ENCODE measurements at places on chromosomes 16 and 17. TPM values are rescaled to one million over a fixed set of nuclear protein-coding genes. Genes with fewer than 3 reads are reported as not detected.
A peak's percentile ranks its signal among the peaks of the same experiment; 100 is the strongest.

Gene SULT1A4
- polyA plus RNA-seq, result 0.55 TPM

Gene HEATR3
- polyA plus RNA-seq, result 18.5 TPM

Gene HOXB9
- polyA plus RNA-seq, result not detected

Gene SLC43A2
- polyA plus RNA-seq, result 5.0 TPM

Gene LHX1
- not detected for polyA plus RNA-seq

Gene UMOD
- polyA plus RNA-seq, result not detected

Gene KRTAP9-4
- polyA plus RNA-seq, result not detected

Gene SLC5A10
- polyA plus RNA-seq, result not detected

Gene ZP2
- not detected for polyA plus RNA-seq

Gene TBC1D3B
- polyA plus RNA-seq, result 2.3 TPM

Gene MYH8
- polyA plus RNA-seq, result not detected

Gene BCO1
- polyA plus RNA-seq, result not detected

Gene SKAP1
- not detected for polyA plus RNA-seq

Gene MAP2K6
- 2.8 TPM for polyA plus RNA-seq

Gene CD300A
- polyA plus RNA-seq, result not detected

Gene NOB1
- 64.3 TPM for polyA plus RNA-seq

Gene TPSB2
- polyA plus RNA-seq, result not detected

GRCh38 chr17:7023576-7024401 lies 939 bp downstream of the BCL6B start:
- DNase-seq, result no peak

DNA sequence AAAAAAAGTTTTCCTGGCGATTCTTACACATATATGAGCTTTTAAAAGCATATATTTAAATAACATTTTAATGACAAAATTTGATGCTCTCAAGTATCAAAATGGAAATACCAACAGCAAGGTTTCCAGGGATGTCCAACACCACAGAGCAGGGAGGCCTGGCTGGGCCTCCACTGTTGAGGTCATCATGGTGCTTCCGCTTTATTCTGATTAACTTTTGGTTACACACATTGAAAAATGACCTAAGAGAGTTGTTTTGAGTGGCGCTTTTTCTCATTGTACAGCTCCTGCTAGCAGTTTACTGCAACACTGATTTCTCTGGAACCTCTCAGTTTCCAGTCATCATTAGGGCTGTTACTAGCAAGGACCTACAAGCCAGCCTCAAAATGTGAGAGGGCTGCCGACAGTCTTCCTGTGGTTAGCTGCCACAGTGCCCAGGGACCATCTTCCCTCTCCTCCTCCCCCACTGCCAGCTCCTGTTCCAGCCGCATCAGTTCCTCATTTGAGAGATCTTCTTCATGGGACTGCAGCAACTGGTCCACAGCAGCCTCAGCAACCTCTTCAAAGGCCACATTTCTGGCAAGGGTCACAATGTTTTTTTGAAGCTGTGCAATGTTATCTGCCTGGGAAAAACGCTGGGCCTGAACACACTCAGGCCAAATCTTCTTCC lies 21.3 kb downstream of the DEF8 start:
- no peak for DNase-seq

DNA sequence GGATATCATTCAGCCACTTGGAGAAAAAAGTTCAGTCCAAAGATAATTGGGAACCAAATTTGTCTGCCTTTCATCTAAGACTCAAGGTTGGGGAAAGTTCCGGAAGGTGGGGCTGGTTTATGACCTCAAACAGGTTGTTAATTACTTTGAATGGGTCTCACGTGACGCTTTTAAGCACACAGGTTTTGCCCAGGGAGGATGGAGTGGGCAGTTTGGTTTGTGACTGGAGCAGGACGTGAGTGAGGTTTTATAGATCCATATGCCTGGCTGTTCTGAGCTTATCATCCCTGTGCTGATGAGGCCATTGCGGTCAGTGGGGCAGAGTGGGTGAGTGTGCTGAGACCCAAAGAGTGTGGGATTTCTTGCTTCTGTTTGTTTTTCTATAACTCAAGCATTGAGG lies 38.7 kb upstream of the GPRC5B start:
- no peak for DNase-seq

DNA sequence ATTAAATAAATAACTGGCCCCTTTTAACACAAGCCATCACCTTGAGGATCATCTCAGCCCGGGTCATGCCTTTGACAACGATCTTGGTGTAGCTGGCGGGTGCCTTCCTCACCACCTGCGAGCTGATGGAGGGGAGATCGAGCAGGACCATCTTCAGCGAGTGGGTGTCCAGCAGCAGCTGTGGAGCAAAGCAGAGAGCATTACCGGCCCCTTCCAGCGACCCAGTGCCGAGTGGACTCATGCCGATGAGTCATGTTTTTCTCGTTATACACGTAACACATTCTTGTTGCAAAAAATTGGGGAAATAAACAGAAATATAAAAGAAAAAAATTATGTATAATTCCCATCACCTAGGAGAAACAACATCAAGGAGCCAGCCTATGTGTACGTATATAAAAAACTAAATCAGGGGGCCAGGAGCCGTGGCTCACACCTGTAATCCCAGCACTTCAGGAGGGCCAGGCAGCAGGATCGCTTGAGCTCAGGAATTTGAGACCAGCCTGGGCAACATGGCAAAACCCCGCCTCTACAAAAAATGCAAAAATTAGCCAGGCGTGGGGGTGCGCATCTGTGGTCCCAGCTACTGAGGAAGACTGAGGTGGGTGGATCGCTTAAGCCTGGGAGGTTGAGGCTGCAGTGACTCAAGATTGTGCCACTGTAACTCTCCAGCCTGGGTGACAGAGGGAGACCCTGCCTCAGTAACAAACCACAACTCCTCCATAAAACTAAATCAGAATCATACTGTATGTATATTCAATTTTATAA lies 169.1 kb upstream of the RPH3AL start:
- DNase-seq, result no peak

DNA sequence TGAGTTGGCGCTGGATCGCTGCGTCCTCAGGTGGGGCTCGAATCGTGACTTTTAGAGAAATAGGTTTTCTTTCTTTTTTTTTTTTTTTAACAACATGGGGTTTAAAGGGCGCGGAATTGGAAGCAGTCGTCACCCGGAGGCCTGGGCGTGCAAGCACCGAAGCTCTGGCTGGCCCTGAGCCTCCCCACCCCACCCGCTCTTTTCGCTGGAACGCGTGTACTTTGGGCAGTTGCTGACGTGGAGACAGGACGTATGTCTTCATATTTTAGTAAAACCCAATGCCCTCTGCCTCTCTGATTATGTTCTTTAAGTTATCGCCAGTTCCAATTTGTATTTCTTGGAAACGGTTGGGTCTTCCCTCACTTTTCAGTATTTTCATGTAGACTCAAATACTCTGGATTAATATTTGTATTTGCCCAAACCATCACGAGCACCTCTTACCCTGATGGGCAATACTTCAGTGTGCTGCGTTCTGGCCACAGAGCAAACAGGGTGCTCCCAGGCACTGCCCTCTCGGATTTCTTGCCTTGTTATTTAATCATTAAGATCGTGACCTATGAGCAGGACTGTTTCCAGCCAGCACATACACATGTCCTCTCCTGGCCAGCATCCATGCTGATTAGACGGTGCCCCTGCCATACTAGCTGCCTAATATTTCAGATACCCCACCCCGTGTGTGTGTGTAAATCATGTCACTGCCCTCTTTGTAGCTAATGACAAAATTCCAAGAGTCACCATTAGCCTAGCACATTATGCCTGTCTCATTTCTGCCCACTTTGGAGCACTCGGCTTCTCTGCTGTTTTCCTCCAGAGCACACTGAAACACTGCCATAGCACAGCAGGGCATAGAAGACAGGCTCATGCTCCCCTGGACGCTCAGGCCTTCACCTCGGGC lies 805 bp upstream of the C16orf95 start:
- no peak for DNase-seq

- DNase-seq, result no peak
Observed at GRCh38 chr17:81703747-81704654, 834 bp downstream of the MRPL12 start.

DNA sequence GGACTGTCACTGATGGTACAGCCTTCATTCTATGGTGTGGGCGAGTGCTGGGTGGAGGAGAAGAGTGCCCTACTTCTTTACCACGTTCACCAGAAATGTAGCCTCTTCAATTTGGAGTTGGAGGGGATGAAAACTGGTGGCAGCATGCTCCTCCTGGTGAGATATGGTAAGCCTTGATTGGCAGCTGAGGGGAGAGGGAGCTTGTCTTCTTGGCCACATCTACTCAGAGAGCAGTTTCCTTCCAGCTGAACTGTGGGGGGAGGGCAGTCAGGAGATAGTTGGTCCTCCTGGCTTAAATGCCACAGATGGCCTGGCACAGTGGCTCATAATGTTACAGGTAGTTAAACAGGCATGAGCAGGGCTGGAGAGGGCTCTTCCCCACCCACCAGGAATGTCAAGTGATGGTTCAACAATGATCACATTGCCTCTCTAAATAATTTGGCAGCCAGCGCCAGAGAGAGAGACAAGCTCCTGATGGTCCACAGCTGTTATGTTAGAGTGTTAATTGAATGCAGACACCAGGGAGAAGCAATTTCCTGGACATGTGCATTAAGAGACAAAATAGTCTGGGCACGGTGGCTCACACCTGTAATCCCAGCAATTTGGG lies 9.0 kb upstream of the MAPK3 start:
- no peak for DNase-seq

GRCh38 chr17:55624772-55625433 lies 97.8 kb downstream of the TMEM100 start:
- DNase-seq, result no peak

GRCh38 chr16:441447-441846 lies 16.0 kb downstream of the RAB11FIP3 start:
- DNase-seq, result no peak

DNA sequence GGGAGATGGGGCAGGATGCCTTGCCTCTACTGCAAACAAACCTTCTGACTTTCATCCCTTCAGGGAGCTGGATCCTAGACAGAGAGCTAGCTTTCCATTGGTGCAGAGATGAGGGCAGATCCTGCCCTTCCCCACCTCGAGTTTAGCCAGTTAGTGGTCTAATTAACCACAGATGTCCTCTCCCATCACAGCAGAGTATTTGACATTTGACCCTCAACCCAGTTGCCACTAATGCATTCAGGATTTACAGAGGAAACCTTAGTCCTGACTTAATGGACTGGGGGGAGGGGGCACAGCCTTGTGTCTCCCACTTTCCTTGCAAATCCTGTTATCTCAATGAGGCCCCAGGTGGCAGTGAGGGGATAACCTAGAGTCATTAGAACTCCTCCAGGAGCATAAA lies 10.2 kb downstream of the PIP4K2B start:
- DNase-seq, result no peak

DNA sequence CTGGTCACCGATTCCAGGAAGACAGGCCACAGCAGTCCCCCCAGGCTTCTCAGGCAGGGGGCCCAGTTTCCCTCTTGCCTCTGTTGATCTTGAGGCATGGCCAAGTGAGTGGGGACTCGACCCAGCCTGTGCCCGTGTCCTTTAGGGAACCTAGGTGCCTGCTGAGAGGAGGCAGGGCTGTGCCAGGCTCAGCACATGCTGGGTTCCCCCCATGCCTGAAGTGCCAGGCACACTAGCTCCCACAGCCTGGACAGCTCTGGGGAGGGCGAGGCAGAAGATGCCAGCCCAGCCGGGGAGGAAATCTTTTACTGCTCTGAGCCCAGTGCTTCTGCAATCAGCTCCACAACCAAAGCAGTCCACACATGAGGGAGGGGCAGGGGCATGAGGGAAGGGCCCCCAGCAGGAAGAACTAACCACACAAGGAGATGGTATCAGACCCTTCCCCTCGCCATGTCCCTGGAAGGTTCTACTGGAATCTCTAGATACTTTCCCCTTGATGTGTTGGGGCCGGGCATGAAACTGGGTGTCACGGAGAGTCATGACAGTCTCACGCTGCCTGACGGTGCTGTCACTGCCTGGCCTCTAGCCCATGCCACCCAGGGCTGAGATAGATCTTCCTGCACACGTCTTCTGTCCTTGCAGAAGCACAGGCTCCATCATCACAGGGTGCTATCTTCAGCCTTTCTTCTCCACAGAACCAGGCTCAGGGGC lies 25.5 kb downstream of the MYO18A start:
- DNase-seq, result no peak

DNA sequence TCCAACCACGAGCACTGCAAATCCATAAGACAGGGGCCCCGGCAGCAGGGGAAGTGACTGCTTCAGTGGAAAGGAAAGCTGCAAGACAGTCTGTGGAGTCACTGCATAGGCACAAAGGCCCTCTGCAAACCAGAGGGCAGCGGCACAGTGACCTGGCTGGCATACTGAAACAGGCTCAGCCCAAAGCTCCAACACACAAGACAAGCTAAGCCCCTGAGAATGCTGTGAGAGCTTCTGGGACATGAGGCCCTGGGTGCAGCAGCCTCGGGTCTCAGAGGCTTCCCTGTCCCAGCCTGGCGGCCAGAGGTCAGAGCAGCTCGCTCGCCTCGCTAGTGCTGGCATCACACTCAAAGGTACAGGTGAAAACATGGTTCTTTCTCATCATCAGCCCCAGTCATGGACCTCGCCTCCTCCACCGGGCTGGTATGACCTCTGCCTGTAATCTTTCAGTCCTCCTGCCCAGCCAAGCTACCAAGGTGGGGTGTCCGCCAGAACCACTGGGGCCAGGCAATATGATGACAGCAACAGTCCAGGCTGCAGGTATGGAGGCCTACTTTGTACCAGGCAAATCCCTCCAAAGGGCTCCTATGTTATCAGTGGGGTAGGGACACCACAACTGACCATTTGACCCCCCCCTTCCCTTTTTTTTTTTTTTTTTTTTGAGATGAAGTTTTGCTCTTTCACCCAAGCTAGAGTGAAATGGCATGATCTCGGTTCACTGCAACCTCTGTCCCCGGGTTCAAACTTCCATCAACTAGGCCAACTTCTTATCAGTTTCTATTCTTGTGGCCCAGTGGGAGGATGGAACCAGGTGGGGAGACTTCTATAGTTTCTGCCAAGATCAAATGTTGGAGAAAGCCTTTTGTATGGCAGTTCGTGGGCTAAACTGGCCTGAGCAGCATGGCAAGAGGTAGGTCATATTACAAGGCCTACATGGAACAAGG lies 19.2 kb downstream of the ST3GAL2 start:
- no peak for DNase-seq

- DNase-seq, result no peak
Observed at GRCh38 chr17:7673239-7673638, 14.1 kb downstream of the TP53 start.

GRCh38 chr17:19335951-19336631 lies 26.4 kb downstream of the B9D1 start:
- no peak for DNase-seq

- DNase-seq, result no peak
Observed at GRCh38 chr17:66175892-66176291, 16.0 kb downstream of the CEP112 start.

- DNase-seq, result peak; percentile 50
Observed at GRCh38 chr16:74577882-74578366, 29.0 kb downstream of the GLG1 start.

GRCh38 chr17:18043491-18043890 lies 4.3 kb downstream of the GID4 start:
- no peak for DNase-seq

- no peak for DNase-seq
Observed at GRCh38 chr17:18987862-18988545, 16.6 kb downstream of the FAM83G start.

- DNase-seq, result no peak
Observed at GRCh38 chr16:74871608-74872007, 97.0 kb upstream of the FA2H start.

All from BJ (cell line).